ENCODE measurements at places on chromosomes 11 and 22.

- no peak for DNase-seq
Measured at GRCh38 chr11:2553886-2554285, 109.1 kb downstream of the KCNQ1 start.

- DNase-seq = no peak
Measured at GRCh38 chr11:76910620-76911414, 50.1 kb downstream of the ACER3 start.

- DNase-seq = no peak
Measured at GRCh38 chr11:5815534-5815933, 6.8 kb downstream of the OR52N2 start.

DNA sequence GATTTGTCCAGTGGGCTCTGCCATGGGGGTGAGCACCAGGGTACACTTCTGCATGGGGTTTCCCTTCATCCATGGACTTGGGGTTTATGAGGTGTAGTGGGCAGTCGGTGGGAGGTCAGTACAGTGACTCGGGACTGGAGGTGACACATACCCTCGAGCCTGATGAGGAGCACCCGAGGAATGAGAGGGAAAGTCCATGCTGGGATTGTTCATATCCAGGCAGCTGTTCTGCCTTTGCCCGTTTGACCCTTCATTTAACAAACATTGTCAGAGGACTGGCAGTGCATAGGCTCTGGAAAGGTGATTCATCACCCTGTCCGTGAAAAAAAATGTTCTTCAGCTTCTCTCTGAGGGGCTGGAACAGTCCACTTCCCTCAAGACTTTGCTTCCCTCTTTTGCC, 2.7 kb downstream of the NAV2 start:
- DNase-seq = no peak

DNA sequence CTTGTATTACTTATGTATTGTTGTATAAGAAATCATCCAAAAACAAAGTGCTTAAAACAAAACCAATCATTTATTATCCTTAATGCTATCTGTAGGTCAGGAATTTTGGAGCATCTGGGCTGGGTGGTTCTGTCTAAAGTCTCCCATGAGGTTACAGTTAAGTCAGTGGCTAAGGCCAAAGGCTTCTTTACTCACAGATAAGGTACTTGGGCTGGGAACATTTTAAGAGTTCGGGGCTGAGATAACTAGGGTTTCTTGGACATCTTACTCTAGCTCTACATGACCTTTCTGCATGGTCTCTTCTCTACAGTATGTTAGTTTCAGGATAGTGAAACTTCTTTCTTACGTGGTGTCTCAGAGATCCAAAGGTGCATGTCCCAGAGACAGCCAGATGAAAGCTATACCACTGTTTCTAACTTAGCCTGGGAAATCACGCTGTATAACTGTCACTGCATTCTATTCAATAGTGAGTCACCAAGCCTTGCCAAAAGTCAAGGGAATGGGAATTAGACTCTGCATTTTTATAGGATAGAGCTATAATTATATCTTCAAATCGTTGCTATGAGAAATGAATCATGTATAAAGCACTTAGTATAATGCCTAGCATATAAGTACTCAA, 29.6 kb downstream of the SOX6 start:
- DNase-seq = no peak

DNA sequence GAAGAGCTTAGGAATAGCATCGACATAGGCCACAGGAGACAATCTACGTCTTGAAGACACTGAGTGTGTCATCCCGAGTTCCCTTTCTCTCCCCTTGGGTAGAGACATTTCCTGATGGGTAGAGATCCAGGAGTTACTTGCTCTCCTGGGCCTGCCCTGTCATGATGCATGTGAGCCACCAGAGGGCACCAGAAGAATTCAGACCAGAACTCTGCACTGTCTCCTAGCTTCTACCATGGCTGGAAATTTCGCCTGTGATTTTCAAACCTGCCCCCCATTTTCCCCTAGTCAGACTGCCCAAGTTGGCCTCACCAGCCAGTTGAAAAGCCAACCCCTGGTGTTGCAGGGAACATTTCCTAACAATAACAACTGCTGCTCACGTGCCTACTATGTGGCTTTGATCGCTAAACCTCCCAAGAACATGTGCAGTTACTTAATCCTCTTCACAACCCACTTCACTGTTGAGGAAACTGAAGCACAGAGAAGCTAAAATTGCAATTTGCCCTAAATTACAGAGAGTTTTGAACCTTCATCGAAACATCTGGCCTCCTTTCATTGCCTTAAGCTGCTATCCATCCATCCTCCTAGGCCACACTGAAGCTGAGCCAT, 47.2 kb downstream of the C11orf58 start:
- peak; percentile 80 for DNase-seq

GRCh38 chr22:33062361-33062760, 4.2 kb upstream of the SYN3 start:
- no peak for DNase-seq

GRCh38 chr22:24789516-24789915, 15.0 kb upstream of the PIWIL3 start:
- no peak for DNase-seq

GRCh38 chr11:87628026-87628580, 547.1 kb downstream of the RAB38 start:
- no peak for DNase-seq
